Activated CD4-positive, alpha-beta T cell treated with anti-CD3 and anti-CD28 coated beads, Interleukin-2, Interleukin-4, amounts not matched to agents 100 ng/mL and 50 ng/mL, durations not matched to agents 16 hours and 8 hours (primary cell): ENCODE measurements at places on chromosomes 1 and 21.

DNA sequence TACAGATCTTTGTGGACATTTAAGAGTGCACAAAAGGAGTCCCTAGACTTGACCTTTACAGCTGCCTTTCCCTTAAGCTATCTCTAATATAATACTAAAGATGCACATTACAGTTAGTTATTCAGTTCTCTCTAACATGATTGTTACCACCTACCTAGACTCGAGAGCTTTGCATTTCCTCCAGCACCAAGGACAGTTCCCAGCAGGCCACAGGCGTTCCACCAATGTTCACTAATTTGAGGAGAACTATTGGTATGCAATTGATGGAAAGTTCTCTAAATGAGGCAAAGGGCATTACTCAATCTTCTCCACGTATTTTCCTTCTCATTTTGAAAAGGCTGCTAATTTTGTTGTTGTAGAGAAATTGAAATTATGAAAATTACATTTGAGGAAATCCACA, 5.4 kb upstream of the NTNG1 start:
- DNase-seq: peak; percentile 17

DNA sequence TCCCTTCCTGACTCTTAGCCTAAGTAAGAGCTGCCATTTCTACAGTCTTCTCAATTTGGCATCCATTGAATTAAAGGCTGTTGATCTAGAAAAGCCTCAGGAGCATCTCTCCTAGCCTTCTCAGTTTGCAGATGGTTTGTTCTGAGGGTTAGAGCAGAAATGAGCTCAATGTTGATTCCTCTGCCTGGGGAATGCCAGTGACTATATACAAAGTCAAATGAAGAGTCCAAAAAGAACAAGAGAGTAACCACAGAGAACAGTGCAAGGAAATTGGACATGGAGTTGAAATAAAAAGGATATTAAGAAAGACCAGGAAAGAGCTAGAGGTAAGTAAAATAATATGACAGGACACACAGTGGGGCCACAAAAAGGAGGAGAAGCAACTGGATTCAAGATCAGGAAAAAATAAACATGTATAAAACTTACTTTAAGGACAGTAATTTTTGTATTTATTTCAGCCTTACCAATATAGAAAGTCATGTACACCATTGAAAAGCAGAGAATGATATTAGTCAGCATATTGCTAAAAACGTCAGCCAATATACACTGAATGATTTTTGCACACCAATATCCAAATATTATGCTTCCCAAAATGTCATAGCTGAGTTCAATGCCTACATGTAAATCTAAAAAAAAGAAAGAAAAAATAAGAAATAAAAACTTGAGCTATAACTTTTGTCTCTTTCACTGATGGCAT, 21.3 kb downstream of the SLC9C2 start:
- peak; percentile 53 for DNase-seq

GRCh38 chr1:230286166-230286889, 139.8 kb downstream of the PGBD5 start:
- DNase-seq: no peak

GRCh38 chr1:48741380-48741779, 35.3 kb downstream of the BEND5 start:
- no peak for DNase-seq

GRCh38 chr1:234969581-234970400, 158.8 kb downstream of the TOMM20 start:
- DNase-seq: no peak

DNA sequence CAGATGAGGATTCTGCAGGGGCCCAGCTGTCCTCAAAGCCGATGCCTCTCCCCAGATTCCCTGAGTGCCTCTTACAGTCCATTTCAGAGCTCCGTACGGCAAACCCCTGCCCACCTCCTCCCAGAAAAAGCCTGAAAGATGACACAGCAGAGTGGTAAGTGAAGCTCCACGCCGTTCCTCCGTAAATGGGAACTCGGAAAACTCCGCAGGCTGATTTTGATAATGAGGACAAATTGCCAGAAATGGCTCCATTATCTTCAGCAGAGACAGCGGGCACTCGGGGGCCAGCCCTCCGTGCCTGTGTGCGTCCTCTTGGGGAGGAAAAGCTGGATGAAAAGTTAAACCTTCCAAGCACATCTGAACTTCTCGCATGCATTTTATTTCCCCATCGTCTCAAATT, 81.1 kb downstream of the NPHP4 start:
- DNase-seq: no peak

- peak; percentile 2 for DNase-seq
These were observed 100.5 kb downstream of the NGF start for GRCh38 chr1:115237507-115237906.

DNA sequence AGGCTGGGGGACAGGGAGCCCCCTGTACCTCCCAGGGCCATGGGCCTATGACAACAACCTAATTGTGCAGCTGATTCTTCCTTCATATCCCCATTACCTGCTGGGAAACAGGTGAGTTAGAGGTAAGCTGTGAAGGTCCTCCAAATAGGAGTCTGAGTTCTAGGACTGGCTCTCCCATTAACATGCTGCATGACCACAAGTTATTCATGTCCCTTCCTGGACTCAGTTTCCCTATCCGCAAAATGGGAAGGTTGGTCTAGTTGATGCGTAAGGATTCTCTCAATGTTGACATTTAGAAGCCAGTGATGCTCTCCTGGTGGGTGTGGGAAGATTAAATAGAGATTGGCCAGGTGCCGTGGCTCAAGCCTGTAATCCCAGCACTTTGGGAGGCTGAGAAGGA, 4.1 kb downstream of the ZNF683 start:
- no peak for DNase-seq

GRCh38 chr21:29386803-29387202, 88.1 kb downstream of the BACH1 start:
- DNase-seq: no peak

GRCh38 chr1:226686440-226687425, 52.3 kb downstream of the ITPKB start:
- no peak for DNase-seq

GRCh38 chr1:219279017-219279770, 105.5 kb downstream of the LYPLAL1 start:
- DNase-seq: no peak

DNA sequence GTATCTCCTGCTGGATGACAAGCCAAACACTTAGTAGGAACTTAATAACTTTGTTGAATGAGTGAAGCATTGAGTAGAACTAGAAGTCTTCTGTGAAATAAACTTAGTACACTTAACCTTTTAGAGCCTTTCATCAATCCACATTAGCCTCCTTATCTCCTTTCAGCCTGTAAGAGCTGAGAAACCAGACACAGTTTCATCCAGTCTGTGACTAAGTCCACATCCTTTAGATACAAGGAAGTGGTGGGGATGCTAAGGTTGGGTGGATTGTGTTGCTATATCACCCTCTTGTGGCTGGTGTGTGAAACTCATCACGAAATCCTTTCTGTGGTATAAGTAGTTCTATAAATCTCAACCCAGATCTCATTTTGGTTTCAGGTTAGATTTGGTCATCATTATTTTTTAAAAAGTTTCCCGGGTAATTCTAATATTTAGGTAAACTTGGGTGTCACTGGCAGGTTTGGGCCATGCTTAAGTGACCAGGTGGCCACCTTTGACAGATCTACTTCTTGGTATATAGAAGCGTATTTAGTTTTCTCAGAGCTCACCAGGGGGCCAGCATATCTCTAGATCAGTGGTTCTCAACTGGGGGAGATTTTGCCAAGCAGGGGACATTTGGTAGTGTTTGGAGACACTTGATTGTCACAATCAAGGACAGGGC, 27.8 kb upstream of the CD84 start:
- peak; percentile 89 for DNase-seq

- DNase-seq: no peak
These were observed 18.7 kb downstream of the IL23R start for GRCh38 chr1:67184838-67185421.

DNA sequence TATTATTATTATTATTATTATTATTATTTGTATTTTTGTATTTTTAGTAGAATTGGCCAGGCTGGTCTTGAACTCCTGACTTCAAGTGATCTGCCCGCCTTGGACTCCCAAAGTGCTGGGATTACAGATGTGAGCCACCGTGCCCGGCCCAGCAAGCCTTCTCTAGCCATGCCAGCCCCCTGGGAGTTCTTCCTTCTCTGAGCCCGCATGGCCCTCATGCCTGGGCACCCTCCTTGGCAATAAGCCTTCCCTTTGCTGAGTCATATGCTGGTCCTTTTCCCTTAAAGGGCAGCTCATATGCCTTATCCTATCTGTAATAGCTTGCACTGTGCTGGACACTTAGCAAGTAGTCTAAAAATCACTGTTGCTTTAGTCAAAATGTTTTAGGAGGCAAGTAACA, 8.5 kb upstream of the NBL1 start:
- DNase-seq: no peak

GRCh38 chr1:226863446-226863845, 7.0 kb upstream of the PSEN2 start:
- peak; percentile 30 for DNase-seq

DNA sequence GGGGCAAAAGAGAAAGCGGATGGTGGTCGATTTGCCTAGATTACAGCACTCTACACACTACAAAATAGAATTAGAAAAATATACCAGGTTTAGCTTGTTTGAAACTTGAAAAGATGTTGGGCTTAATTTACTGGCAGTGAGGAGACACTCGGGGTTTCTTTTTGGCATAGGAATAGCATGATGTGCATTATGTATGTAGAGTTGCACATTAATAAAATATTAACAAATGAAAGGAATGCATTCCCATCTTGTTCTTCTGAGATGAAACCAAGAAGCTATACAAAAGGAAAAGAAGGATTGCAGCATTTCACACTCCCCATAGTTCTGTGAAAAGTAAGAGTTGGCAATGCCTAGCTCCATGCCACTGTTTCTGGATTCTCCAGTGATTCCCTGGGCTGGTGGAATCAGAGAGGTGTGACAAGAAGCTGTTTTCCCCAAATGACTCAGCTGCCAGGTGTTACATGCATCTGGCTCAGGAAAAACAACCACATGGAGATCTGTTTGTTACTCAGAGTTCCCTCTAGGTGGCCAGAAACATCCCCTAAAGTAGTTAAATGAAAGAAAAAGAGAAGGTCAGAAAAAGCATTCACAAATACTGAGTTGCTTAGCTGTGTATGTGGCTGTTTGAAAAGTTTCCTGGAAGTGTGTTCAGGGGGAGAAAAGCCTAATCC, 115.6 kb downstream of the UCK2 start:
- no peak for DNase-seq

GRCh38 chr1:3876716-3877115, 19.4 kb downstream of the DFFB start:
- DNase-seq: no peak

GRCh38 chr1:209614906-209615305, 31.4 kb downstream of the CAMK1G start:
- no peak for DNase-seq

- DNase-seq: no peak
These were observed 164.7 kb downstream of the GALNT2 start for GRCh38 chr1:230231774-230232145.

DNA sequence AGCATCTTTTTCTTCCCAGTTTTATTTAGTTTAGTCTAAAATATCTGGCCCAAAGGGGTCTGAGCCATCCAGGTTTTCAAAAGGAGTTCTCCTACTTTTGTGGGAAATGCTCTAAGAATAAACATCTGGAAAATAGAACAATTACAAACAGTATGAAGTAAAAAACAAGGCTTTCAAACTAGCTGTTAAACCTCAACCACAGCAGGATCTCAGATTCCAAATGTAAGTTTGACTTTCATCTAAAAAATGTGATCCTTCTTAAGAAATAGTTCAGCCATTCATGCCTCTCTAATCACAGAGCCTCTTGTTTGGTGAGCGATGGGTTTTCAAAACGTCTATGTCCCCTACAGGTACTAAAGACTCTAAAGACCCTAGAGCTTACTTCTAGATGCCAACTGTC, 413.5 kb downstream of the DUSP10 start:
- no peak for DNase-seq

- DNase-seq: peak; percentile 31
These were observed 9.0 kb downstream of the NSL1 start for GRCh38 chr1:212782422-212783154.

- no peak for DNase-seq
These were observed 351 bp downstream of the MIXL1 start for GRCh38 chr1:226223786-226224244.

- no peak for DNase-seq
These were observed 10.4 kb downstream of the JUN start for GRCh38 chr1:58773406-58773840.

DNA sequence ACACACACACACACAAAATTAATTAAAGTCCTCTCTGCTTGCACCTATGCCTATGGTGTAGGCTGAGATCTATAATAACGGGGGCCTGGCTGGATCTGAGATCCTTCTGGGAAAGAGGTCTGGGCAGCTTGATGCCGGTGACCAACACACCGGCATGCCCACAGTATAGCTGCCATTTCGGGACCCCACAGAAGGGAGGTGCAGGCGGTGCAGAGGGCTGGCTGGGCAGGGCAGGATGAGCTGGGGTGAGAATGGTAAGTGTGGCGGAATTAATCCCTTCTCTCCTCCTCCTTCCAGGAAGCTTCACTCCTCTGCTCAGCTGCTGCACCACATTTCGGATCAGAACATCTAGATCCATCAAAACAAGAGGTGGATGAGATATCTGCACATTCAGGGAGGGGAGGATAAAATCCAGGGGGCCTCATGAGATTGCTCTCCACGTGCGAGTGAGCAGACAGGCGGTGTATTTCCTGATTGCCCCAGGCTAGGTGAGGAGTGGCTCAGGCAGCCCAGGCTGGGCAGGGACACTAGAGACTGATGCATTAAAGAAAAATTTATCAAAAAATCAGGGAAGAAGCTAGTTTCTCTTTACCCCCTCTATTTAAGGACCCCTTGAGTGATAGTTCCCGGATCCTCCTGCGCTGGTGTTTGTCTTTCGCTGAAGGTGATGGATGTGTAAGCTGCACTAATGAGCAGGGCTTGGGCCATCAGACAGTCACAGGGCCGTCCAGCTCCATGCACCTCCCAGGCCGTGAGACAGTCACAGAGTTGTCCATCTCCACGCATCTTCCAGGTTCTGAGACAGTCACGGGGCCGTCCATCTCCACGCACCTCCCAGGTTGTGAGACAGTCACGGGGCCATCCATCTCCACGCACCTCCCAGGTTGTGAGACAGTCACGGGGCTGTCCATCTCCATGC, 449.9 kb downstream of the PTPRU start:
- no peak for DNase-seq

- DNase-seq: no peak
These were observed 10.3 kb upstream of the ADARB1 start for GRCh38 chr21:45064091-45064490.

DNA sequence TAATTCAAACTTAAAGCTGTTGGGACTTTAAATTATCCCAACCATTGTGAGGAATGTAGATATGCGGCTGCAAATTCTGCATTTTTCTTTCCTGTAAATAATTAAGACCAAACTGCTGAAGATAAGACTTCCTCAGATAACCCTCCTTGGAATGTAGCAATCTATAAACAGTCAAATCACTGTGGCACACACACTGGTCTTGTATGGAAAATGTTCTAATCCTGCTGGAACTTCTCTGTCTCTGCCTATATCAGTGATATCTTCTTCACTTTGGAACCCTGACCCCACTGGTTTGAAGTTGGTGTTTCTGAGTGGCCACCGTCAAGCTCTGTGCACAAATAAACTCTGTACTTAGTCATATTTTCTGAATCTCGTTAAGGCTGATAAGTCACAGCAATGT, 32.9 kb downstream of the HSF2BP start:
- DNase-seq: no peak
